NCI-H1105 (cell line): ENCODE measurements at places on chromosomes 2 and 18.

GRCh38 chr2:236805800-236806531, 236.3 kb downstream of the ACKR3 start:
- DNase-seq: no peak

- no peak for DNase-seq
Observed at GRCh38 chr18:6170604-6171003, 244.1 kb downstream of the L3MBTL4 start.

GRCh38 chr2:231926761-231927565, 767 bp upstream of the NPPC start:
- peak; percentile 38 for DNase-seq

DNA sequence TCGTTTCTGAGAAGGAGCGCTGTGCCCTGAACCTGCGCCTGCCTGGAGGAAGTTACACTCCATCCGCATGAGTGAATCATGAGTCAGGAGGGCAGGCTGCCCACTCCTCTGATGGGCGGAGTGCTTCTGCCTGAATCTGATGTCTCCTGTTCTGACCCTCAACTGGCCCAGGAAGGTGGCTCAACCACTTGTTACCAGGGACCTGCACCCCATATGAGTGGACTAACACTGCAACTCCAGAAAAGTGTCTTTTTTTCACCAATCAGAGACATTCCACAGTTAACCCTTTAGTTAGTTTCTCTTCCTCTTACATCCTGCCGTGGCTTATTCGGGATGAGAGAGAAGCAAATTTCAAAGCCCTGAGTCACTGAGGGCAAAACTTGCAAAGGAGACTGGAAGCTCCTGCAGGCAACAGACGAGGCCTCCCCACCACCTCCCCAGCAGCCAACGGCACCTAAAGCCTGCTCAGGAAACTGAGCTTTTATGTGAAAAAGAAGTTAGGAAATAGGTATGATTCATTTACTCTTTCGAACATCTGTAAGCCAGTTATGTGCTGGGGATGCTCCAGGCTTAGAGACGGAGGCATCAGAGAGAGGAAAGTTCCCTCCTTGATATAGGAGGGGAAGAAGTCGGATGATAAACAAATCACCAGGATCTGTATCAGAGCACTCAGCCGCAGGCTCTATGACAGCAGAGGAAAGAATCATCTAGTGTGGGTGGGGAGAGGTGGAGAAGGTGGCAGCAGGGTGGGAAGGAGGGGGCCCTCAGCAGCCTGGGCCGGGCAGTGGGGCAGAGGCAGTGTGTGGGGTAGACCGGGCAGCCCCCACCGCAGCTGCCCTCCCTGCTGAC, 30.9 kb downstream of the MBP start:
- DNase-seq: no peak

- no peak for DNase-seq
Observed at GRCh38 chr2:96897491-96898134, 27.7 kb upstream of the SEMA4C start.

- no peak for DNase-seq
Observed at GRCh38 chr2:240876475-240877251, 8.0 kb downstream of the AGXT start.

GRCh38 chr2:212929116-212929515, 222.3 kb downstream of the IKZF2 start:
- DNase-seq: no peak

GRCh38 chr2:156087875-156088274, 244.6 kb downstream of the NR4A2 start:
- DNase-seq: no peak

- no peak for DNase-seq
Observed at GRCh38 chr2:225033440-225034318, 8.6 kb downstream of the DOCK10 start.

GRCh38 chr18:27582760-27583412, 397.8 kb upstream of the CHST9 start:
- DNase-seq: no peak

DNA sequence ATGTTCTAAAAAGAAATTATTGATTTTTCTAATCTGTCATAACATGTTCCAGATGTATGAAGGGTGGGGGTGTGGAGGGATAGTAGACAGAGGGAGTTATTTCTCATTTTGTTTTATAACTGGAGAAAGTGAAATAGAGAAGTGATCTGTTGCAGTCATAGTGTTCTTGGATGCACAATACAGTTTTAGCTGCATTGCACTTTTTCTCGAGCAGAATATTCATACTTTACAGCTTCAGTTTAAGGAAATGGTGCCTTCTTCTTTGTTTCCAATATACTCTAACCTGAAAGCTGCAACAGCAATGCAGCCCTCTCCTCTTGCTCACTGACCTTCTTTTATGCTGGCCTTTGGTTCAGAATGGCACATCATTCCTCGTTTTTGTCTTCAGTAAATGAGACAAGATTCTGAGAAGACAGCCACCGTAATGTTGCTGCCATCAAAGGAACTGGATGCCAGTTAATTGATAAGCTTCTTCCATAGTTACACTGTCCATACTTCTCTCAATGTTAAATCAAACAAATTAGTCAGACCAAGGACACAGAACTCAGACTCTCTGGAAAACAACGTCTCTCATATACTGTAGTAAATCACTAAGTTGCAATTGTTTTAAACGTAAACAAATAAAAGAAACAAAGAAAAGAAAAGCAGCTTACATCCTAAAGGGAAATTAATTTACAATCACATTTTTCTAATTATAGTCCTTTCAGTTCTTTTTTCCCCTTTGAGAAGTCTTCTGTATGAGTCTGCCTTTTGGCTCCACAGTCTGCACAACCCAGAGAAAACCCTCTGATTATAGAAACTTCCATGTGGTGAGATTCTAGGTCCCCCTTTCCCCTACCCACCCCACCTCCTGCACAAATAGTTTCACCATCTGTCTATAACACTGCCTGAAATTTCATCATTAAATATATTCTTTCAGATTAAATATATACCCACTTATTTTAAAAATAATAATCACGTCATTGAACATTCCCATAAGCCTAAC, 97.4 kb upstream of the UGP2 start:
- no peak for DNase-seq

DNA sequence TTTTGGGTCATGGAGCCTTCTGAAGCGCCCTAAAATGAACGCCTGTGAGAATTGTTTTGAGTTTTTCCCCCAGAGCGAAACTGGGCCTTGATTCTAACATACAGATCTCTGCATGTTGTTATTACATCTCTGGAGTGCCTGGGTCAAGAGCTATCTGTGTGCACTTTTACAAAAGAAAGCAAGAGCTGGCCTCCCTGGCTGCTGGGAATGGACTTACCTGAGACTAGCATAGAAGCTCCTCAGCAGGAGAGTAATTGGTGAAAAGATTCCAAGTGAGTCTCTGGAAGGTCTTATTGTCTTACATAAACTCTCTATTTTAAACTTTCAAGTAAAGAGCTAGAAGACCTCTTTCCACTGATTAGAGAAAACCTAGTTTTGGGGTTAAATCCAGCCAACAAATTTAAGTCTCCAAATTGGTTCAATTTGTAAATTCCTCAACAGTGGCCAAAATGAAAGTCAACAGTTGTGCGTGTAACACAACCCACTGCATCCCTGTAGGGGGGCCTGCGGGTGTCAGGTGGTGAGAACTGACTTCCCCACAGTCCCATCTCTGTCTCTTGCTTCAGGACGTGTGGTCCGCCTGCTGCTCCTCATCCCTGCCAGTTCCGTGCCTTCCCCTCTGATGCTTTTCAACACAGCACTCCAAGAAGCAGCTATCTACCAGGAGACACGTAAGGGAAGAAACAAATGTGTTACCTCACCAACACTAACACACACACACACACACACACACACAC, 206.1 kb downstream of the SH3BP4 start:
- no peak for DNase-seq

DNA sequence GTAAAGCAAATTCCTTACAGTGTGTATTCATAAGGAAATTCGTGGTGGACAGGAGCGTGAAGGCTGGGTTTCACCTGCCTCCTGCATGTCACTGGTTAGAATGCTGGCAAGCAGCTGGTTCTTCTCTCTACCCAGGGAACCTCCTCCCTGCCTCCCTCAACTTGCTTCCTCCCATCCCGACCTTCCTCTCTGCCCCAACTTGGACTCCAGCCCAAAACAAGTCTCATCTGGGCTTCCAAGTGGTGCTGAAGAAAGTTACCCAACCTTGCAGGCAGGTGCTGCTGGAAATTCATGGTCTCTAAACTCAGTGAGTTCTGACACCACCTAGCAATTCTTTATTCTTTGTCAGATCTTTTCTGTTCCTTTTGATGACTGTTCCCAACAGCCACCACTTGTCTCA, 184.5 kb downstream of the BCL2 start:
- no peak for DNase-seq

- DNase-seq: no peak
Observed at GRCh38 chr2:128503399-128504245, 185.0 kb upstream of the HS6ST1 start.

GRCh38 chr18:63005306-63005705, 290.0 kb downstream of the PHLPP1 start:
- no peak for DNase-seq

DNA sequence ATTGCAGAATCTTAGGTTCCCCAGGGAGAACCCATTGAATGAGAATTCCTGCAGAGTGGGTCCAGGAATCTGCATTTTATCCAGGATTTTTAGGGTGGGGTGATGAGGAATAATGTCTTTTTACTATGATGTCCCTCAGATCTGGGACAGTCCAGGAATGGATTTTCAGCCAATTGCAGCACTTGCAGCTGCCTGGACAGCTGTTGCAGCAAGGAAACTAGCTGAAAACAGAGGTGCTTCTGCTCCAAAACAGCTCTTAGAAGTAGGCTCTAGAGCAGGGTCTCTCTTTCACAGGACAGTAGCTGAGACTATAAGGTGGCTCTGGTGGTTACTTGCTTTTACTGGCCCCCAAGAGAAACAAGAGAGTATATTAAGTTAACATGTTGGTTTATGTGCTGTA, 9.1 kb downstream of the GLI2 start:
- no peak for DNase-seq

- DNase-seq: no peak
Observed at GRCh38 chr2:44951714-44952113, 10.2 kb downstream of the SIX3 start.

GRCh38 chr18:62536005-62536404, 13.2 kb downstream of the ZCCHC2 start:
- DNase-seq: no peak

DNA sequence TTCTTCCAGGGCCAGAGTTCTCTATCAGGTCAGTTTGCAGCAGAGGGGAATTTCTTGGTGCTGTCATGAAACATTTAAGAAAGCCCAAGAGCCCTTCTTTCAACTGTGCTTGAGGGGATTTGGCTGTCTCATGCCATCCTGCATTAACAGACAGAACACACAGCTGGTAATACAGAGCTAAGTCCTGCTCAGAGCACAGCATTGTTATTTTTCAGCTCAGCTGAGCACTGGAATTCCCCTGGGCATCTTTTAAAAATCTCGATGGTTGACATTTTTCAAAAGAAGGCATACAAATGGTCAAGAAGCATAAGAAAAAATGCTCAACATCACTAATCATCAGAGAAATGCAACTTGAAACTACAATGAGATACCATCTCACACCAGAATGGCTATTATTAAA, 14.9 kb upstream of the IL1R2 start:
- DNase-seq: no peak

- DNase-seq: no peak
Observed at GRCh38 chr2:45874344-45874743, 222.9 kb downstream of the PRKCE start.

- DNase-seq: no peak
Observed at GRCh38 chr2:20304411-20304810, 46.2 kb downstream of the PUM2 start.

DNA sequence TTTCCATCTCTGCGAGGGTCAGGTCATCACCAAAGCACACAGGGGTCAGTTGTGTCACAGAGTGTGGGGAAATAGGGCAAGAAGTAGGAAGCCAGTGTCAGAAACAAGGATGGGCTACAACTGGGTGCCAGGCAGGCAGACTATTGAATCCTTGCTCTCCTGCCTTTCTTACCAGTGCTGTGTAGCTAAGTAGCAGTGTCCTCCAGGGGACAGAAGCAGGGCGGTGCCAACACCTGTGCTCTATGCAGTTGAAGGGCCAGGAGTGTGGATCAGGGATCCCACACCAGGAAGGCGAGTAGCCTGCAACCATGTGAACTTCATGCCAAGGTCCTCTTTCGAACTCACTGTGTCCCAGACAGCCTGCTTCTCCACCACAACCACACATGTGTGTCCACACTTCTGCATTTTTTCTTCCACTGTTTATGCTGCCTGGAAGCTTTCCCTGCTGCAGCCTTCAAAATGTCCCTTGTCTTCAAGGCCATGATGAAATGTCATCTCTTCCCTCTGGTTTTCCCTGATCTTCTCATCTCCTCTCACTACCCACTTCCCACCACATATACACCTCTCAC, 25.4 kb upstream of the REG3G start:
- DNase-seq: no peak

DNA sequence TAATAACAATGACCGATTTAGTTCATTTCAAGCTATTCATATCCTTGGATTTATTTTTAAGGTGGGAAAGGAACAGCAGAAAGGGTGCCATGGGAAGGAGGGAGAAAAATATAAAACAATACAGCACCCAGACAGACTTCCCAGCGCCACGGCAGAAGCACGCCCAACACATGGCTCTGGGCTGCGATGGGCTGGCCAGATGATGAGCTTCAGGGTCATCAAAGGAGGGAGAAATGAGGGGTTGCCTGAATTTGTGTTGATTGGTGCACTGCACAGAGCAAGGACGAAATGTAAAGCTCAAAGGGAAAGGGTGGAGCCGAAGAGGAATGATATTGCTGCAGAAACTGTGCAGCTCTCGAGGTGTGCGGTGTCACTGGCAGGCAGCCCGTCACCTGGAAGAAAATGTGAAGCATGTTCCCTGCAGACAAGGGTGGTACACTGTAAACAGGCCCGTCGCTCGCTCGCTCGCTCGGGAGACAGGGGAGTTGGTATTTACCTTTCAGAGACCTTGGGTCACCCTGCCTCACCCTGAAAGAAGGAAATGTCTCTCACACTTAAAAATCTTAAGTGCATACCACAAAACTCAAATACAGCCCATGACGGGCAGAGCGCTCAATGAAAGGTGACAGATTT, 195.5 kb upstream of the CTAGE1 start:
- DNase-seq: no peak

GRCh38 chr2:5751873-5752482, 59.8 kb downstream of the SOX11 start:
- DNase-seq: no peak

GRCh38 chr2:143422681-143423080, 293.5 kb downstream of the ARHGAP15 start:
- no peak for DNase-seq

GRCh38 chr2:42035241-42035640, 12.6 kb upstream of the PKDCC start:
- DNase-seq: no peak
